ENCODE measurements at places on chromosomes 4 and X. TPM values are rescaled to one million over a fixed set of nuclear protein-coding genes. Genes with fewer than 3 reads are reported as not detected.

The SLC10A7 gene
- polyA plus RNA-seq, result 18.0 TPM

The CSN1S1 gene
- polyA plus RNA-seq, result not detected

The CENPU gene
- 49.0 TPM for polyA plus RNA-seq

The BTK gene
- polyA plus RNA-seq, result 4.2 TPM

The STPG2 gene
- 0.49 TPM for polyA plus RNA-seq

The MAP7D2 gene
- 0.38 TPM for polyA plus RNA-seq

The CT45A10 gene
- 14.7 TPM for polyA plus RNA-seq

The SATL1 gene
- 0.56 TPM for polyA plus RNA-seq

The HTN1 gene
- 0.06 TPM for polyA plus RNA-seq

The VCX gene
- not detected for polyA plus RNA-seq

The ANOS1 gene
- 37.2 TPM for polyA plus RNA-seq

The GLRA2 gene
- polyA plus RNA-seq, result 0.25 TPM

The SYNPO2 gene
- 2.8 TPM for polyA plus RNA-seq

The KLB gene
- 0.51 TPM for polyA plus RNA-seq

The NDNF gene
- polyA plus RNA-seq, result 154 TPM

The EPHA5 gene
- polyA plus RNA-seq, result 0.01 TPM

The AMTN gene
- polyA plus RNA-seq, result 0.52 TPM

The NUP62CL gene
- polyA plus RNA-seq, result 8.2 TPM

The SLC16A2 gene
- 21.3 TPM for polyA plus RNA-seq

The ZFP42 gene
- 8.3 TPM for polyA plus RNA-seq

The PHKA1 gene
- 2.8 TPM for polyA plus RNA-seq

The KLHL2 gene
- 16.5 TPM for polyA plus RNA-seq

The SLC34A2 gene
- 341 TPM for polyA plus RNA-seq

The RAB39B gene
- 1.0 TPM for polyA plus RNA-seq

The AKAP14 gene
- 4.3 TPM for polyA plus RNA-seq

The GLUD2 gene
- polyA plus RNA-seq, result 2.6 TPM

The ANXA10 gene
- polyA plus RNA-seq, result not detected

The PLXNB3 gene
- polyA plus RNA-seq, result 5.2 TPM

The GYPA gene
- polyA plus RNA-seq, result 7.3 TPM

The HERC6 gene
- 12.7 TPM for polyA plus RNA-seq

The CENPVL2 gene
- not detected for polyA plus RNA-seq

The CSAG2 gene
- not detected for polyA plus RNA-seq

The SMARCA1 gene
- 124 TPM for polyA plus RNA-seq

The MXRA5 gene
- polyA plus RNA-seq, result 0.20 TPM

Data from left lung (tissue), 14 donors.